ENCODE measurements at places on chromosomes 12 and 14.

GRCh38 chr12:32211900-32212156, 105.2 kb downstream of the BICD1 start:
- no peak for DNase-seq

GRCh38 chr12:62631471-62632410, 165.1 kb downstream of the MON2 start:
- no peak for DNase-seq

- no peak for DNase-seq
Measured at GRCh38 chr12:49413010-49413409, 45.7 kb downstream of the SPATS2 start.

DNA sequence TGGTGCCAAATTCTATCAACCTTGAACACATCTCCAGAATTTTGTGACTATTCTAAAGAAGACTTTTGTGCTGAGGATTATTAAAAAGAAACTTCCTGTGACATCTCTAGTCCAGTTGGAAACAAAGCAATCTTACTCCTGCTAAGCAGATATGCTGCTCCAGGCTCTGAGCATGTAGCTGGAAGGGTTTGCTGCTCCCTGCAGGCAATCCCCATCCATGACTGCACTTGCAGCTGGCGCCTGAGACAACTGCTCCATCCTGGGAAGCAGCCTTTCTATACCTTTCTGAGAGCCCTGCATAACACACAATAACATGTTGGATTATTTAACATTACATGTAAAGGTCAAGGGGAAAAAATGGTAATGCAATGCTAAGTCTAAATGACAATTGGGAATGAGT, 105.1 kb downstream of the NDUFA12 start:
- DNase-seq, result no peak

GRCh38 chr14:86430853-86431252, 900.9 kb downstream of the FLRT2 start:
- no peak for DNase-seq
